Fibroblast of villous mesenchyme (primary cell): ENCODE measurements at places on chromosomes 3 and 15.

GRCh38 chr3:32791833-32792232 lies 26.0 kb upstream of the TRIM71 start:
- DNase-seq, result peak; percentile 64

GRCh38 chr3:151900460-151900859 lies 27.0 kb downstream of the SUCNR1 start:
- peak; percentile 80 for DNase-seq

GRCh38 chr3:123055352-123055751 lies 11.5 kb upstream of the PDIA5 start:
- DNase-seq, result no peak

- DNase-seq, result peak; percentile 80
These were observed 8.8 kb downstream of the RPL39L start for GRCh38 chr3:187130346-187131066.

DNA sequence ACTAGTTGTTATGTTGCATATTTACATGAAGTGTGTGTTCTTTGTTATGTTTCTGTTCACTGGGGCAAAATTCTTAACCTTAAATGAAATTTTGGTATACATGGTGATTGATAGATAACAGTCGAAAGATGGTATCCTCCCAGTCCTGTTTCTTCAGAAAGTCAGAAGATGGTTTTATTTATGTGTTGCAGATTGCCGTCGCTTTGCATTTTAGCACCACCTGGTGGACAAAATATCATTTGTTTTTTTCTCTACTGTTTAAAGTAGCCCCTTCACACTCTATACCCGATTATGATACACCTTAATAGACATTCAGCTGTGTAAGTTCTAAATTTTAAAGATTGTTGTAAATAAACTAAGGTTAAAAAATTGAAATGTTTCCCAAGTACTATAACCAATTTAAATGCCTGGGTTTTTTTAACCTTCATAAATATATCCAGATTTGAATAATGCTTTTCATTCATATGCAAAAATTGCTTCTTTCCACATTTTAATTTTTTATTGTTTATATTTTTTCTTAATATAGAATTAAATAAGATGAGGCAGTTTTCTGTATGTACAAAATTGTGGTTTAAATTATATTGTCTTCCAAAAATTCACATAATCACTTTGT lies 152.2 kb downstream of the ALCAM start:
- peak; percentile 78 for DNase-seq

- no peak for DNase-seq
These were observed 20.0 kb downstream of the MYO1E start for GRCh38 chr15:59352683-59353082.

DNA sequence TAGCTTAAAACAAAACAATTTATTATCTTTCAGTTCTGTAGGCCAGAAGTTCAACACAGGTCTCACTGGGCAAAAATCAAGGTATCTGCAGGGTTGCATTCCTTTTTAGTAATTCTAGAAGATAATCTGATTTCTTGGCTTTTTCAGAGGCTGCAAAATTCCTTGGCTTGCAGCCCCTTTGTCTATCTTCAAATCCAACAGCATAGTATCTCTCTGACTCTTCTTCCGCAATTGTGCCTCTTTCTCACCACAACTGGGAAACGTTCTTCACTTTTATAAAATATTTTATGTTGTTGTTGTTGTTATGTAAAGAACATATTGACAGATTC lies 218.7 kb downstream of the STXBP5L start:
- no peak for DNase-seq

DNA sequence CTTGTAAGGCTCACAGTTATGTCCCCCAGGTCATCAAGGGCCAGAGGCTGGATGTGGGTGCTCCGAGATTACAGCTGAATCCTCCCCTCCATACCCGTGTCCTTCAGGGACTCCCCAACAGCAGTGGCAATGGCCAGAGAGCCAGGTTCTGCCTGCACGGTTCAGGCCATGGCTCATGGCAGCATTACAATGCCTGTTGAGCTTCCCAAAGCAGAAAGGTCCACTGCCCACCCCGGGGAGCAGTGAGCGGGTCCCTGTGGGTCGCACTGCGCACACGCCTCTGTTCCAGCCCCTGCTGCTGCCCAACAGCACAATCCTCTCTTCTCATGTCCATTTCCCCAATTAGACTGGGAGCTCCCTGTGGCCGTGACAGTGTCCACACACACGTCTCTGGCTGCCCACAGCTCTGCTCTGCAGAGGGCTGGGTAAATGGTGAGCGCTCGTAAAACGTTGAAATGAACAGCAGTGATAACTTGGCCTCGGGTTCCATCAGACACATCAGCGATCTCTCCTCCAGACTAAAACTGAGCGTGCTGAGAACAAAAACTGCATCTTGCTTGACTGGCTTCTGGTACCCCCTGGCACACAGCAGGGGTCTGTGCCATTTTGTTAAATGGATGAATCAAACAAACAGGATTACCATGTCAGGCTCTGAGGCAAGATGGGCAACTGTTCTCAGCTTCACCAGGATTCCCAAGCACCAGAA lies 80.4 kb downstream of the VGLL4 start:
- DNase-seq, result no peak

- DNase-seq, result peak; percentile 11
These were observed 8.4 kb downstream of the SHF start for GRCh38 chr15:45179221-45179985.

DNA sequence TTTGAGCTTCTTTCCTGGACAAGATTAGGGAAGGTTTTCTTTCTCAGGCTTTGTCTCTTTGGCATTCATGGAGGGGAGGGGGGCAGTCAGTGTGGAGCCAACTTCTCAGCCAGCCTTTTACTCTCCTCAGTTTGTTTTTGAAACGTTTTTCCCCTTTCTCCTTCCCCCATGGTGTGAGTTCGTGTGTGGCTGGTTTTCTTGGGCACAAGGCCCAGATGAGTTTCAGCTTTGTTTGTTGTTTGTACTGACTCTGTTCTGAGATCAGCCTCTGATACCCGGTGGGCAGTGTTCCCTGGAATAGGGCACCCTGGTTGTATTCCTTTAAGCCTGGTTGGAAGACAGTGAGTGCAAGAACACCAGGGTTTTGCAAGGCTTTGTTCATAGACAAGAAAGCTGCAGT lies 168.2 kb upstream of the RARB start:
- peak; percentile 7 for DNase-seq

DNA sequence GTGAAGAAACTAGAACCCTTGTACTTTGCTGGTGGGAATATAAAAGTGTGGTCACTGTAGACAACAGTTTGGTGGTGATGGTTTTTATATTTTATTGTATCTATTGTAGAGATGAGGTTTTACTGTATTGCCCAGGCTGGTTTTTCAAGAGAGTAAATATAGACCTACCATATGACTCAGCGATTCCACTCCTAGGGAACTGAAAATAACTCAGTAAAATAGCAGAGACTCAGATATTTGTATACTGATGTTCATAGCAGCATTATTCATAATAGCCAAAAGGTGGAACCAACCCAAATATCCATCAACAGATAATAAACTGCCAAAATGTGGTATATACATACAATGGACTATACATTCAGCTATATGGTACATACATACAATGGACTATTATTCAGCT lies 68.8 kb upstream of the IL12A start:
- DNase-seq, result no peak

GRCh38 chr15:31268108-31268501 lies 58.5 kb upstream of the KLF13 start:
- DNase-seq, result no peak

GRCh38 chr3:196039359-196039758 lies 42.5 kb downstream of the TFRC start:
- DNase-seq, result no peak

DNA sequence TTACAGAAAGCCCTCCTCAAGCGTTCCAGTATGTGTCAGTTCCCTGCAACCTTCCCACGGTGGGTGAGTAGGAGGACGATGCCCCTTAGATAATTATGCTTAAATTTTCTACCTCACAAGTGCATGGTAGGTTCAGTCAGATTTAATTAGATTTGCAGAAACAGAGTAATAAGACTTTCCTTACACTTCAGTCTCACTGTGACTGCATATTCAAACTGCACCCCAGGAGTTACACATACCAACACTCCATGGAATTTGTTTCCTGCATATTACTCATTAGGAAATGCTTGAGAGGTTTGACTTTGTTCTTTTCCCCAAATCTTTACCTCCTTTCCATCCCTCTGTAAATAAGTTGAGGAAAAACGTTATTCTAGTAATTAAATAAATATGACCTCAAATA lies 108.8 kb downstream of the ARRDC4 start:
- DNase-seq, result no peak

GRCh38 chr15:76325704-76326103 lies 10.9 kb upstream of the ISL2 start:
- no peak for DNase-seq

GRCh38 chr3:33074217-33075067 lies 22.5 kb downstream of the GLB1 start:
- peak; percentile 76 for DNase-seq

DNA sequence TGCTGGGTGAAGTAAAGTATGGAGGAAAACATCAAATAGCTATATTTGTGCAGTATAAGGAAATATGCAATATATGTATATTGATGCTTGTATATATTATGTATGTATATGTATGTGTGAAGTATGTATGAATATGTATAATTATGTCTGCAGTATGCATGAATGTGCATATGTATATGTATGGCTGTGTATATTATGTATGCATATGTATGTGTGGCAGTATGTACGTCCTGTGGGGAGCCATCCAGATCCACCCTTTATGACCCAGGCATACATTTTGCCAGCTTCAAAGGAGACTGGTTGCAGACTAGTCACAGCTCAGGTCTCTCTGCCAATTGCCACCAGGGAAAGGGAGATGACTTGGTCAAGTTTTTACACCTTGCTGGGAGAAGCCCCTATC lies 24.1 kb downstream of the CCDC54 start:
- no peak for DNase-seq

GRCh38 chr3:16432714-16433113 lies 80.8 kb downstream of the RFTN1 start:
- no peak for DNase-seq

- no peak for DNase-seq
These were observed 334.0 kb upstream of the MCTP2 start for GRCh38 chr15:93897377-93897776.

DNA sequence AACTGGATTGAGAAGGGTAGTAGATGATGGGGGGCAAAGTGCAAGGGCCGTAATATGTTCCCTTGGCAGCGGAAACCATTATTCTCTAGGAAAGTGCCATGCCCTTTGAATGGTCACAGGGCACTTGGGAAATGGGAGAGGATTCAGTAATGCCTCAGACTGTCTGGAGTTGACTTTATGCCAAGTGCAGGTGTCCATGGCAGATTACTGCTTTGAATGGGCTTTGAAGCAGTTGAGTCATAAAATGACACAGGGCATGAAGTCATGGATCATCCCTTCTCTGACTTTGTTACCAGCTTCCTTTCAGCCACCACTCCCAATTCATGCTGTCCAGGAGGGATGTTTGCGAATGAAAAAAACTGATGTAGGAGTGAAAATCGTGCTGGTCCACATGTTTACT lies 20.1 kb downstream of the AADACL2 start:
- no peak for DNase-seq

GRCh38 chr3:37731895-37732294 lies 129.8 kb upstream of the CTDSPL start:
- no peak for DNase-seq

- DNase-seq, result peak; percentile 22
These were observed 427.5 kb downstream of the VGLL3 start for GRCh38 chr3:86563400-86563970.

- DNase-seq, result peak; percentile 99
These were observed 24.0 kb downstream of the TSEN2 start for GRCh38 chr3:12508291-12508700.

DNA sequence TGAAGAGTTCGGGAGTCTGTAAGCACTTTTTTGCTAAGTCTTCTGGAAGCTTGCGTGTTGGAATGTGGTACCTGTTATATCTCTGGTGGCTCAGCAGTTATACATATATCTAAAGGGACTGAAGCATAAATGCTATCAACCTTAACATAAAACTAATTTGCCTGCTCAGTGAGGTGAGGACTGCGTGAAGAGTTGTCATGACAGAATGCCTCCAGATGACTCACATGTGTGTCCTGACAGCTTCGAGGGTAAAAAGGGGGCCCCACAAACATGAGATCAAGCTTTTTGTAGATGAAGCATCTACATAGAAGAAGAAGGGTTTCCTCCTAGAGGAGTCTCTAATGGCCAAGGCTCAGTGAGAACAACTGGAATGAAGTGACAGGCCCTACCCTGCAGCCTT lies 88.8 kb upstream of the C3orf80 start:
- no peak for DNase-seq

GRCh38 chr3:161393803-161394202 lies 22.5 kb upstream of the SPTSSB start:
- DNase-seq, result no peak

- DNase-seq, result no peak
These were observed 644.5 kb upstream of the GRM7 start for GRCh38 chr3:6216135-6217026.

- DNase-seq, result no peak
These were observed 102.8 kb downstream of the IL12A start for GRCh38 chr3:160091441-160091840.

DNA sequence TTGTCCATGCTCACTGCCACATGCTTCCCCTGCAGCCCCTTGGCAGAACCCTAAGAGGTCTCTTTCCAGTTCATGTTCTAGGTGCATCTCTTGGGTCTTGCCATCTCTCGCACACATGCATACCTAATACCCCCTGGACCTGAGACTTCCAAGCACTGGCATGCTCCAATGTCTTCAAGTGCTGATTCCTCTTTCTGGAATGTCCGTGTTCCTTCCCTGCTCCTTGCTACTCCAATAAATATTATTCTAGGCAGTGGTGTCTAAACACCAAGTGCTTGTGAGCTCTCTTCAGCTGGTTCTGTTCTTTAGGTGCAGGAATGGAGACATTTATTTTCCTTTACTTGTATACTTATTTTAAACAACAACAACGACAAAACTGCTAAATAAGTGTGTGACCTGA lies 370.1 kb downstream of the LPP start:
- no peak for DNase-seq

DNA sequence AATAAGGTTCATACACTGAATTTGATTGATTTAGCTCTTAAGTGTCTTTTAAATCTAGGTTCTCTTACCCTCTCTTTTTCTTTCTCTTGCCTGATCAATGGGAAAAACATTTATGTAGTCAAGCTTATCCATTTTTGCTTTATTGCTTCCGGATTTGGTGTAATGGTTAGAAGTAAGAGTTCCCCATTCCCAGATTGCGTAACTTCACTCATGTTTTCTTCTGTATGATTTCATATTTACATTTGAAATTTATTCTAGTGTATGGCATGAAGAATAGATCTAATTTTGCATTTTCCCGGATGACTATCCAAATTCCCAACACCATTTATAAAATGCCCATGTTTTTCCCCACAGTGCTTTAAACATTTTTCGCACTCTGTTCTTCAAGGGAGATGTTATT lies 27.9 kb upstream of the SV2B start:
- no peak for DNase-seq

- DNase-seq, result no peak
These were observed 342.1 kb downstream of the TIGIT start for GRCh38 chr3:114635878-114636277.

- DNase-seq, result peak; percentile 62
These were observed 23.9 kb upstream of the PLSCR2 start for GRCh38 chr3:146493221-146493620.

DNA sequence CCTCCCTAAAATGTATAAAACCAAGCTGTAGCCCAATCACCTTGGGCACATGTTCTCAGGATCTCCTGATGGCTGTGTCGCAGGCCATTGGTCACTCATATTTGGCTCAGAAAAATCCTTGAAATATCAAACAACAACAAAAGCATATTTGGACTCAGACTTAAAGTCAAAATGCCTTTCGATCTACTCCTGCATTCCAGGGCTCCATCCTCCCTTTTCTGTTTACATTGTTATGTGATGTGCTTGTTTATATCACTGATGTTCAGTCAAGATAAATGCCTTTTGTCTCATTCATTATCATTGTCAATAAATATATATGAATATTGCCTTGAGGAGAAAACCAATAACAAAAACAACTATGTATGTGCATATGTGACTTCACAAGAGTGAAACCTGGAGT lies 31.7 kb downstream of the HGD start:
- peak; percentile 17 for DNase-seq
